ENCODE measurements at places on chromosomes 1 and 21.

GRCh38 chr1:67020304-67020703 is 33.6 kb downstream of the SLC35D1 start:
- H3K4me1 ChIP-seq: no peaks in the 10 kb centered on the region
- H3K4me3 ChIP-seq: no peak overlapping the region
- H3K27ac ChIP-seq: no peak overlapping the region
- no peaks in the 10 kb centered on the region for H3K27me3 ChIP-seq
- H3K36me3 ChIP-seq: peaks cover 4% of the 10 kb centered on the region

GRCh38 chr1:234960722-234961455 is 167.7 kb downstream of the TOMM20 start:
- H3K27ac ChIP-seq: peak overlapping the region; percentile 96
- H3K4me3 ChIP-seq: no peak overlapping the region
- DNase-seq: no peak
- H3K4me1 ChIP-seq: peaks cover 69% of the 10 kb centered on the region
- no peaks in the 10 kb centered on the region for H3K36me3 ChIP-seq
- H3K27me3 ChIP-seq: no peaks in the 10 kb centered on the region

DNA sequence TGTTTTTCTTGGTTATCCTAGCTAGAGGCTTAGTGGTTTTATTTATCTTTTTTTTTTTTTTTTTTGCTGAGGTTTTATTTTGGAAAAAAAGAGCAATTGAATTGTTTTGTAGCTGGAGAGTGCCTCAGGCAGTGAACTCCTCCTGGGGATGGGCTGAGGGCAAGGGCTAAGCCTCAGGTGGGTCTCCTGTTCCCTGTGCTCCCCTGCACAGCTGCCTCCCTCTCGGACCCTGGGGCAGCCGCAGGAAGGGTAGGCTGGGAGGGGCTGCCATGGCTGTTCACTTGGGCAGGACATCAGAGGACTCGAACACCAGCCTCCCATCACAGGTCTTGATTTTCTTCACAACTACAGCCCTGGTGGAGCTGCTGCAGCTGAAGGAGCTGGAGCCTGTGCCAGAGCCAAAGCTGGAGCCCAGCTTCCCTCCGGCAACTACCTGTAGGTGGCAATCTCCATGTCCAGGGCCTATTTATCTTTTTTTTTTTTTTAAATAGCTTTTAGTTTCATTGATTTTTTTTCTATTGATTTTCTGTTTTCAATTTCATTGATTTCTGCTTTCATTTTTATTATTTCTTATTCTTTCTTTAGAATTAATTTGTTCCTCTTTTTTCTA is 28.9 kb downstream of the LEPR start:
- H3K36me3 ChIP-seq: no peaks in the 10 kb centered on the region
- no peak overlapping the region for H3K27ac ChIP-seq
- H3K4me1 ChIP-seq: no peaks in the 10 kb centered on the region
- DNase-seq: no peak

DNA sequence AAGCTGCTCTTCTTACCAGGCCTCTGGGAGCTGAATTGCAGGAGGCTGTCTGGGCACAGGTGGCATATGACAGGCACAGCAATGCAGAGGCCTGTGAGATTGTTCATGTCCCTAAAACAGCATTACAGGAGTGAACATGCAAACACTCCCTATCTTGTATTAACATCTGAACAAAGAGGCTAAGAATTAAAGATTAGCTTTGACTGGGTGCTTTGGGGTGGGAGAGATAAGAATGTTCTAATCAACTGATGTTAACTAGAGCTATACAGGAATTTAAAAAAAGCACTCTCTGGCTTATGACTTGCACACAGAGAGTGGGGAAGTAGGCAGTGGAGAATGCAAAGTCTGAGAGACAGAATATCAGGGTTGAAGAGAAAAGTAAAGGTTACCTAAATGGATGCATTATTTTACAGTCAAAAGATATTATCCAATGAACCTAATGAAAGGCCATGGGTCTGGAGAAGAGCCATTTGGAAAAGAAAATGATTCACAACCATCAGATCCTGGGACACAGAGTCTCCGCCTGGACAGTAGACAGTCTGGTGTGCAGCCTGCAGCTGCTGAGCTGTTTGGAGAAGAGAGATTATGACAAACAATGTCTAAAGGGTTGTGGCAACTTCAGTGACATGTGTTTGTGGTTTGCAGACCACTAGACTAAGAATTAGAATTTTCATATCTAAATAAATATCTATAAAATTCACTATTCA is 20.2 kb downstream of the DPT start:
- no peaks in the 10 kb centered on the region for H3K4me1 ChIP-seq
- DNase-seq: no peak
- peaks cover 2% of the 10 kb centered on the region for H3K27me3 ChIP-seq
- no peak overlapping the region for H3K4me3 ChIP-seq
- H3K36me3 ChIP-seq: no peaks in the 10 kb centered on the region
- H3K27ac ChIP-seq: no peak overlapping the region

- DNase-seq: no peak
- H3K4me1 ChIP-seq: no peaks in the 10 kb centered on the region
- H3K27me3 ChIP-seq: no peaks in the 10 kb centered on the region
- H3K4me3 ChIP-seq: peak overlapping the region; percentile 76
- H3K36me3 ChIP-seq: no peaks in the 10 kb centered on the region
- no peak overlapping the region for H3K27ac ChIP-seq
Measured at GRCh38 chr1:32500387-32501209, 35.7 kb downstream of the ZBTB8B start.

GRCh38 chr1:26305667-26306289 is 658 bp downstream of the UBXN11 start:
- peak overlapping the region; percentile 92 for H3K4me3 ChIP-seq
- H3K36me3 ChIP-seq: no peaks in the 10 kb centered on the region
- H3K27ac ChIP-seq: peak overlapping the region; percentile 15
- peaks cover 14% of the 10 kb centered on the region for H3K4me1 ChIP-seq

GRCh38 chr1:159960721-159961381 is 6.8 kb upstream of the SLAMF9 start:
- no peak overlapping the region for H3K4me3 ChIP-seq
- no peak for DNase-seq
- H3K4me1 ChIP-seq: peaks cover 13% of the 10 kb centered on the region
- H3K27me3 ChIP-seq: peaks cover 4% of the 10 kb centered on the region

DNA sequence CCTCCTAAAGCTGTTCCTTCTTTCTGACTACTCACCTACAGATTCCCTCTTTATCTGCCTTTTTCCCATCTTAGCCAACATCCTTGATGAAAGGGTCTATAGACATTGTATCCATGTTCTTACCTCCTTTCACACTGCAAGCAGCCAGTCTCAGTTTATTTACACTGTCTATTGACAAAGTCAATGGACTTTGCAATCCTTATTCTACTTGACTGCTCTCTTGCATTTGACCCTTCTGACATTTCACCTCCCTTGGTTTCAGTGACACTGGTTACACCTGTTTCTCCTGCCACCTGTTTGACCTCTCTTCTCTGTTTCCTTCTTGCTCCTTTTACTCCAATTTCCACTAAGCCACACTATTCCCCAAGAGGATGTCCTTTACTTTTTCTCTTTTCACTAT is 224.0 kb upstream of the SNX7 start:
- H3K27ac ChIP-seq: no peak overlapping the region
- no peak overlapping the region for H3K4me3 ChIP-seq
- H3K27me3 ChIP-seq: no peaks in the 10 kb centered on the region
- H3K4me1 ChIP-seq: no peaks in the 10 kb centered on the region

DNA sequence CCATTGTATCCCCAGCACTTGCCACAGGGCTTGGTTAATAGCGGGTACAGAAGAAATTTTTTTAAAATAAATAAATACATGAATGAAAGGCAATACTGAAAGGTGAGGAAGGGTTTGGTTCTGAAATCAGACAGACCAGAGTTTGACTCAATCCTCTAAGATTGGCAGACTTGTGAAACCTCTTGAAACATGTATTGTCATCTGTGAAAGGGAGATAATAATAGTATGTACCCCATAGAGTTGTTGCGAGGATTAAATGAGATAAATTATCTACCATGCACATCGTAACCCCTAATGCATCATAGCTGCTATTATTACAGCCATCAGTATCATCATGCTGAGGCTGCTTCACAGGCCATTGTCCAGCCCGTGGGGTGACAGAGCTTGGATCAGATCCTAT is 41.4 kb downstream of the S1PR1 start:
- H3K4me3 ChIP-seq: no peak overlapping the region
- H3K27me3 ChIP-seq: no peaks in the 10 kb centered on the region
- no peaks in the 10 kb centered on the region for H3K36me3 ChIP-seq
- H3K27ac ChIP-seq: no peak overlapping the region
- no peak for DNase-seq

DNA sequence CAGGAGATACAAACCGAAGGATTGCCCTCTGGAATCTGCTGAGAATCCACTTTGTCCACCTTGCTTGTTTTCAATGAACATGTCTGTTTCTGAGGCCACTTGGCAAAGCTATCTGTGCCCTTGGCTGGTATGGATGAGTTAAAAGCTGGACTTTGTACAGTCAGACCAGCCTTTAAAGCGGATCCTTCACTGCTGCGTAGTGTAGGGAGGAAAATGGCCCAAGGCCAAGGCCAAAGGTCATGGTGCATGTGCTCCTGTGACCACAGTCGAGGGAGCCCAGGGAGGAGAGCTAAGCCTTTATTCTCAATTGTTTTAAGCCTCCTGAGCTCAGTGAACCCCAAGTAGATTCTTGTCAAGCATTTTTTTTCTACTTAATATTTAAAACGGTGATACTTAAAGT is 37.0 kb downstream of the KCNJ15 start:
- H3K36me3 ChIP-seq: no peaks in the 10 kb centered on the region
- no peak overlapping the region for H3K27ac ChIP-seq
- no peaks in the 10 kb centered on the region for H3K27me3 ChIP-seq
- H3K4me3 ChIP-seq: no peak overlapping the region
- DNase-seq: no peak

- no peak overlapping the region for H3K4me3 ChIP-seq
- H3K36me3 ChIP-seq: no peaks in the 10 kb centered on the region
- no peak overlapping the region for H3K27ac ChIP-seq
- DNase-seq: no peak
- H3K4me1 ChIP-seq: no peaks in the 10 kb centered on the region
Measured at GRCh38 chr1:207013321-207014085, 19.1 kb downstream of the C1orf116 start.

GRCh38 chr1:61284936-61285335 is 202.6 kb downstream of the NFIA start:
- no peak overlapping the region for H3K27ac ChIP-seq
- no peaks in the 10 kb centered on the region for H3K36me3 ChIP-seq
- H3K4me3 ChIP-seq: no peak overlapping the region

Data from GM12878 (cell line).